ENCODE measurements at places on chromosomes 2 and 18.

DNA sequence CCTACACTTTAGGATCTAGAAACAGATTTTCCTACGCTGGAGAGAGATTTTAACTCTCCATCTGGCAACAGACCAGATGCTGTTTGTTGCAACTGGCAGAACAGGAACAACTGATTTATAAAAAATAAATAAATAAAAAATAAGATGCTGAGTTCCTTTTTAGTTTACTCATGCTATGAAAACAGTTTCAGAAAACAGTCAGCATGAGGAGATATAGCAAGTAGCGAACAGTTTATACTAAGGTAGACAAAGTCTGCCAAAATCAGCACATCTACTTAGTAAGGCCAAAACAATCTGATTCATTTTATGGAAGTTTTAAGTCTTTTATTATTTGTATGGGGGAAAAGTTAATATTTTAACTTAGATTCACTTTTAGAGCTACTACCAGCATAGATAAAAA lies 974.0 kb upstream of the CNTNAP5 start:
- no peak for DNase-seq

- no peak for DNase-seq
These were observed 366.0 kb upstream of the CNTNAP5 start for GRCh38 chr2:123659120-123659519.

DNA sequence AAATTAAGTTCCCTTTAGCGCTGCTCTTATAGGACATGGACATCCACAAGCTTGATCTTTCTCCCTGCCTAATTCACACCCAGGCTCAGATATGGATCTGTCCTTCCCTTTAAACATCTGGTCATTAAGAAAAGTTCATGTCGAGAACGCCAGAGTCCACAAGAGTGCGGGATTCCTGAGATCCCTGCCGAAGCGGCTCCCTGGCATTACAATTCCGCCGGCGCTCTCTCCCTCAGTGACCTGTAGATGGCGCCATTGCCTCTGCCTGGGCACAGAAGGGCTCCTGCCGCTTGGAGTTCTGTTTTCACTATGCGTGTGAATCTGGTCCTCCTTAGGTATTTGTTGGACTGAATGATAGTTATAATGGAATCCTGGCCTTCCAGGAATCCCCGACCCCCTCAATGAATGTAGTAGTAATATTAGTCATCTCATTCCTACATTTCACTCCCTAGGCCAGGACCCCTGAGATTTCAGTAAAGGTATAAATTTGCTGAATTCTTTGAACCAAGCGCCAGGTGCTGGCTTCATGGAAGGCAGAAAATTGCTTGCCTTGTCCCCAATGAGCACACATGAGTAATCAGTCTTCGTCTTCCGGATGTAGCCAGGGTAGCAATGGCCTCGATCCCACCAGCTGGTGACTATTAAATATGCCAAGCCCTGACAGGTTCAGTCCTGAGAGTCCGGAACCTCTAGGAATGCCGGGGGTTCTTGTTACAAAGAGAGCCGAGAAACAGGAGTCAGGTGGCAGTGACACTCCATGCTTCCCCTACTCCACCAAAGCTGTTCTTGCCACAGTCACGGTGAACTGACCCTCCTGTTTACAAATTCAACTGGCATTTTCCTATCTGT lies 26.4 kb upstream of the CD207 start:
- DNase-seq, result peak; percentile 91

DNA sequence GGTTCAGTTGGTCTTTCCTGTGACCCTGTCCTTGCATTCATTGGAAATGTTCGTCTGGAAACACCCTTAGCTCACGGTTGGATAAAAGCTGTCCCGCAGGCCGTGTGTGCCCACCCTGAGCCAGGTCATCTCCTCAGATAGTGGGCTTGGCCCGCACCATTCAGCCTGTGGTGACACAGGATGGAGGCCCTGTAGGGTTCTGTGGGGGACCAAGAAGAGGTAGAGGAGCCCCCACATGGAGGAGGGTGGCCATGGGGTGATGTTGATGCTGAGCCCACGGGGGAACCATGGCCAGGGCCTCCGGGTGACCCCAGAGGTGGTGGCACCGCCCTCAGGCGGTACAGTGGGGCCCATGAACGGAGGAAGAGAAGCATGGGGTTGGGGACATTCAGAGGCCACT lies 62.7 kb downstream of the ASAP2 start:
- DNase-seq, result no peak

DNA sequence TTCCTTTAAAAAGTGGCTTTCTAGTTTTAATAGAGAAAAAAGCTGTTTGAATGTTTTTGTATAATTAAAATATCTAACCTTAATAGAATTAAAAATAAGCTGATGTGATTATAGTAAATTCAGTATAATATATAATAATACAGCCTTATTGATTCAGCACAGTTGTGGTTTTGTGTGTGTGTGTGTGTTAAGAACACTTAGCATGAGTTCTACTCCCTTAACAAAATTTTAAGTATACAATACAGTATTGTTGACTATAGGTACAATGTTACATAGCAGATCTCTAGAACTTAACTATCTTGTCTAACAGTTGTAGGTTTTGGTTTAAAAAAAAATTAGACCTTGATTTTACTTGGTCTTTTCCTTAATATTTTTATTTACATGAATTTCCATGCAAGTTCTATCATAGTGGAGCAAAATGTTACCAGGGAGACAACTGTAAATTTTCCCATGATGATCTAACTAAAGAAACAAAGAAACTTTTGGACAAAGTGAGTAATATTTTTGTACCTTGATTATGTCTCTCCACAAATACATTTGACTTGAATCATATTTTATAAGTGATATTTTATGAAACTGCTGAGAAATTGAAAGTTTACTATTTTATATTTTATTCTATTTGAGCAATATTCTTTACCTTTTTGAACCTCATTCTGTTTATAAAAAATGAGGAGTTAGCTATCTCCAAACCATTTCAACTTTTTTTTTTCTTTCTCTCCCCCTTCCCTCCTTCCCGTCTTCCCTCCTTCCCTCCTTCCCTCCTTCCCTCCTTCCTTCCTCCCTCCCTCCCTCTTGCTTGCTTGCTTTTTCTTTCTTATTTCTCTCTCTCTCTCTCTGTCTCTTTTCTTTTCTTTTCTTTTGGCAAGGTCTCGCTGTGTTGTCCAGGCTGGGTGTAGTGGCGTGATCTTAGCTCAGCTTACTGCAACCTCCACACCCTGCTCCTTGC lies 46.3 kb downstream of the ZC3H6 start:
- no peak for DNase-seq

DNA sequence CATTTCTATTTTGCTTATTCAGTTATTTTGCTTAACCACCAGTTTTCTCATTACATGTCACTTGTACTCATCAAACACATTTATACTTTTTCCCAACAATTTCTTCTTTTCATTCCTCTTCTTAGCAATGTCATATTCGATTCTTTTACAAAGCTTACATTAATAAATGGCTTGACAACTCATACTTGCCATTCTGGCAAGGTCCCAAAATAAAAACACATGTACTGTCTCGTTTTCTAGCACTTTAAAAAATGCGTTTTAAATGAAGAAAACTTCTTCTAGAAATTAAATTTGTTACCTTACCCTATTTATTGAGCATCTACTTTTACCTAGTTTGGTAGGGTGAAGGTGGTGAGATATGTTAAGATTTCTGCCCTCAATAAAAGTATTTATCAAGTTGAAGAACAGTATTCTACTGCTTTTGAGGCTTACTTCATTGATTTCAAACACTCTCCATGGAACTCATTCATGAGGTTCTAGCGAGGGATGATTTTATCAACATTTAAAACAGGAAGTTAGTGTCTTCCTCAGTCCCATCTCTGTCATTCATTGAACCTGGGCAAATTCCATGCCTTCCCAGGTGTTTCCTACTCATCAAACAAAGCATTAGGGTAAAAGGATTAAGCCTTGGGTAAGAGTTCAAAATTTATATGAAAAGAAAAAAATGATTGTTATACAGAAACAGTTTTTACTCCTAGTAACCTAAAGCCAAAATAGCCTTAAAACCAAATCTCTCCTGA lies 52.6 kb downstream of the CALCRL start:
- no peak for DNase-seq

GRCh38 chr2:118124288-118124891 lies 36.1 kb downstream of the INSIG2 start:
- no peak for DNase-seq

DNA sequence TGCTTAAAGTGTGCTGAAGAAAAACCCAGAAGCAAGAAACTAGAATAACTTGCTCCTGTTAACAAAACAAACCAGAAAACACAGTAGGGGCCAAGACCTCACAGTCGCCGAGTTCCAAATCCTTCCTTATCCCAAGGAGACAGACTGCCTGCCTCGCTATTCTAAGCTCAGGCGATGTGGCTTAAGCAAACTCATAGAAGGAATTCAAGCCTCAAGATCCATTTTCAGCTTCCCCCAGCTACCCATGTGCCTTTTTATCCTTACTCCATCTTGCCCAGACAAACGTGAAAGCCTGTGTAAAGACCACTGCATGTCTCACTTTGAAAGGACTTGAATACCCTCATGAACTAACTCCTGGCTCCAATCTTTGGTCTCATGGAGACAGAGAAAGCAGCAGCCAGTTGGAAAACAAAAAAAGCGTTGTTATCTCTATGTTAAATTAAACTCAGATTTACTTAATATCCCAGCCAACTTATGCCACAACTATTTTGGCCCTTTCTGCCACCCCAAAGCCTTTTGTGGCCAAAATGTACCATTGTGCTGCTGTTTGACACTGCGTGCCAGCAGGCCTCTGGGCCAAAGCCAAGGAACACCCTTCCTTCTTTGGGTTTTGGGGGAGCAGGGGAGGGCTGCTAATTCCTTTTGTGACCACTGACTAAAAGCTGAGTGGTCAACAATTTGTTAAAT lies 123.2 kb upstream of the FZD5 start:
- DNase-seq, result no peak

DNA sequence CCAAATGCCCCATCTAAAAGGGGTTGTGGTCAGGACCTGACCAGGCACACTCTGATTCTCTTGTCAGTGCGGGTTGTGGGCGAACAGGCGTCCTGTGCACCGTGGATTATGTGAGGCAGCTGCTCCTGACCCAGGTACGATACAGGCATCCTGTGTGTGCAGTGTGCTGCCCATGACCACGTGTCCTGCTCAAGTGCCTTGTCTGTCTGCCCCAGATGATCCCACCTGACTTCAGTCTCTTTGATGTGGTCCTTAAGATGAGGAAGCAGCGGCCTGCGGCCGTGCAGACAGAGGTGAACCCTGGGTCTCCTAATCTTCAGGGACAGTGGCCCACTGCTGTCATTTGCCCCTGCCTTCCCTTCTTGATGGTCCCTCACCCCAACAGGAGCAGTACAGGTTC lies 14.6 kb downstream of the PTPN18 start:
- no peak for DNase-seq

- DNase-seq, result no peak
These were observed 31.1 kb downstream of the ACTR3 start for GRCh38 chr2:113920996-113921395.

- no peak for DNase-seq
These were observed 11.5 kb downstream of the DPP4 start for GRCh38 chr2:162062559-162062958.

- DNase-seq, result no peak
These were observed 12.0 kb upstream of the ZCCHC2 start for GRCh38 chr18:62510789-62511188.

GRCh38 chr2:102250278-102250821 lies 61.0 kb upstream of the IL1RL1 start:
- DNase-seq, result no peak

- no peak for DNase-seq
These were observed 28.9 kb upstream of the TOGARAM2 start for GRCh38 chr2:28951910-28952835.

- no peak for DNase-seq
These were observed 228.0 kb upstream of the MEX3C start for GRCh38 chr18:51425475-51425874.

- DNase-seq, result no peak
These were observed 55.9 kb upstream of the ATL2 start for GRCh38 chr2:38432820-38433606.

DNA sequence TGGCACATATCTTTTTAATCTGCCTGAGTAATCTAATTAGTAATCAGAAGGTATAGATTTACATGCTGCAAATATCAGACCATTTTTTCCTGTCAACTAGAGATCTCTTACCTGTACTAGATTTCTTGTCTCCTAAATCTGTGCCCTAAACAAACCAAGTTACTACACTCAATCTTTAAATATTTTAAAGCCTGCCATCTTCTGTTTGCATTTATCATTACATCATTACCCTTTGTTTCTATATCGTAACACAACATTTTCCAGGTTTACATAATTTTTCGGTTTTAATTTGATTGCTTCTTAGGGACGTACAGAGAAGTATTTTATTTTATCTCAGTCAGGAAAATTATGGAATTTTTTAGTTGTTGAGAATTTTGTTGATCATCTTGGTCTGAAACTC lies 25.7 kb downstream of the PSMA8 start:
- DNase-seq, result no peak

- peak; percentile 29 for DNase-seq
These were observed 152.5 kb upstream of the POU3F3 start for GRCh38 chr2:104701411-104701911.

- no peak for DNase-seq
These were observed 16.8 kb downstream of the SERPINB10 start for GRCh38 chr18:63924551-63924950.

DNA sequence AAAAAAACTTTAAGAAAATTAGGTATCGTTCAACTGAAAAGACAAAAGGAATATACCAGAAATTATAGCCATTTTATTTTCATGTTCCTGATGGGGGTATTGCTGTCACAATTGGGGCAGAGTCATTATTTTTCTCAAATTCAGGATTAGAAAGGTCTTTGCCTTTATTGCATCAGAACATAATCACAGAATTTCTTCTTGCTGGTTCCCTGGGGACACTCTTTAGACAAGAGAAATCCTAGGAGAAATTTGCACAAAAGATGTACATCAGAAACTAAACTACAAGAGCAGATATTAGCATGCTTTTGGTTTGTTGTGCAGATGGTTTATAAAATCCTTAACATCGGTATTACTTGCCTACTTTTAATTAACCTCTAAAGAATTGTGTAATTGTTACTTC lies 103.2 kb downstream of the NCOA1 start:
- no peak for DNase-seq

GRCh38 chr2:170307052-170307451 lies 129.1 kb downstream of the MYO3B start:
- no peak for DNase-seq

GRCh38 chr2:158984604-158985135 lies 16.2 kb downstream of the TANC1 start:
- peak; percentile 37 for DNase-seq

GRCh38 chr2:92074549-92074898 lies 2796.7 kb upstream of the TEKT4 start:
- DNase-seq, result no peak

Data from retina (tissue), 1 donor.